ENCODE measurements at places on chromosomes 3 and 15.

- no peak for DNase-seq
Observed at GRCh38 chr15:70146771-70147170, 49.1 kb upstream of the TLE3 start.

- no peak for DNase-seq
Observed at GRCh38 chr3:195899701-195900435, 8.5 kb downstream of the TNK2 start.

DNA sequence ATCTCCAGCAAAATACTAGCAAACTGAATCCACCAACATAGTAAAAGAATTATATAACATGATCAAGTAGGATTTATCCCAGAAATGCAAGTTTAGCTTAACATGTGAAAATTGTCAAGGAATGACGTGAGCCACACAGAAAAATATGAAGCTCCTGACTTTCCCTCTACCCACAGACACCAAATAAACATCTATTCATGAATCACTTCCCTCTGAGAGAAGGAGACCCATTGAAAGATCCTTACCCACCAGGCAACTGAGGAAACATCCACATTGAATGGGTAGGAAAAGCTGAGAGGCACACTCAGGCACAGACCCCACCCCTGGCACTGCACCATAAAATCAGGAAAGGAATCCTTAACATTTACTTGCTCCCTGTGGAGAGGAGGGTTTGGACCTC is 102.2 kb upstream of the MANF start:
- no peak for DNase-seq

- DNase-seq: no peak
Observed at GRCh38 chr15:36936613-36937012, 163.7 kb downstream of the MEIS2 start.

- no peak for DNase-seq
Observed at GRCh38 chr3:34859746-34860145, 779.6 kb upstream of the ARPP21 start.

DNA sequence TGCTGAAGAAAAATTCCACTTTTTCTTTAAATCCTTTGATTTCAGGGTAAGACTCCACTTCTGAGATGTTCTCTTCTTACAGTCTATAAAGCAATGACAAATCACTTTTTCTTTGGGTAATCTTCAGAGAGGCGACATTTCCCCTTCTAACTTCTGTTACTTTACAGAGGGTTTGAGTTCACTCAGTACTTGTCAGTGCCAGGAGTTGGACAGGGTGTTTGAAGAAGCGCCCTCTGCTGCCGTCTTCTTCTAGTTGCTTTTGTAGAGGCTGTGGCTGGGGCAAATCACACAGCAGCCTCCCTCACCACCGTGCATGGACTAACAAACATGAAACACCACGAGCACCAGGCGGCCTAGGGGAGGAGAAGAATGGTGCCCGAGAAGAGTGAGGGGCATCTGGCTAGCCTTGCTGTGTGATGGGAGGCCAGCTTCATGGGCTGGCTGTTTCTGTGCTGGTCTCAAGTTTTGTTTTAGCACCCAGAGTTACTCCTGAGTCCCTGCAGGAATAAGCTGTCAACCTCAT is at the start of gene CD80:
Gene CD80, minus strand, starts transcription at position 174 of the 523 bp plus-strand sequence. CDS start 1,886 bp downstream, outside the sequence.
- peak; percentile 66 for DNase-seq

- DNase-seq: no peak
Observed at GRCh38 chr15:42070976-42071350, 23.4 kb downstream of the PLA2G4D start.

- DNase-seq: no peak
Observed at GRCh38 chr3:175518459-175518858, 659.3 kb downstream of the NAALADL2 start.

DNA sequence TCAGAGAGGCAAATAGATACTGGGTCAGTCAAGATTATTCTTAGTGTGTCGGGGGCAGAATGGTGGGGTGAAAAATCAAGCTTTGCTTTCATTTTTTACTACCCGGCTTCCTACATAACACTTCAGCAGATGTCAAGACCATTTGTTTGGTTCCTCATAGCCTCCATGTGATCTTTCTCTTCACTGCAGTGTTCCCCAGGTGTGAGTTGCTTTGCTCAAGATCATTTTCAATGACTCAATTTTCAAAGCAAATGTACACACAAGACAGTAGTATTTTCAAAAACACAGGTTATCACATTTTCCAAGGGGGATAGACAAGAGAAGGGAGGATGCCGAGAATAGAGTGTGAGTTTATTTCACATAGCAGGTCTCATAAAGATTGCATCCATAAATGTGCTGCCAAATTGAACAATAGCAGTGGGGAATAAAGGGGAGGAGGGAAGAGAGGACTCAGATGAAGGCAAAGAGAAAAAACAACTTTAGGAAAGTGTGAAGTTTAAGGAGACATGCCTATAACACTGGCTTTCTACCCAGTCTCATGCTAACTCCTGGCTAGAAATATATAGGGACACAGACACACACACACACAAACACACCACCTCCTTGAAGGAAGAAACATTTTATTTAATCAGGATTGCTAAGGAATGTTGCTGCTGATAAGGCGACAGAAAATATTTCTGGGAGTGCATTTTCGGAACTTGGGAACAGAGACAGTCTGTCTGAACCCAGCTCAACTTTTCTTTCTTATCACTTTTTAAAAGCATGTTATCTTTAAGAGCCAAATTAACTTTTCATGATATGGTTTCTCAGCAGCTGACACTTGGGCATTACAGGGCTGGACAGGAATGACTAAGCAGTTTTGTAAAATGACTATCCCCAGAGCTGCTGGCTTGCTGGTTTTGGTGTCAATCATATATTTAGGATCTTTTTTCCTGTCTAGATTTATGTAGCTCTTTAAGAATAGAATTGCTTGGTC is 402.4 kb downstream of the RBMS3 start:
- DNase-seq: no peak

GRCh38 chr15:75597667-75598341 is 18.7 kb upstream of the PTPN9 start:
- DNase-seq: peak; percentile 52

DNA sequence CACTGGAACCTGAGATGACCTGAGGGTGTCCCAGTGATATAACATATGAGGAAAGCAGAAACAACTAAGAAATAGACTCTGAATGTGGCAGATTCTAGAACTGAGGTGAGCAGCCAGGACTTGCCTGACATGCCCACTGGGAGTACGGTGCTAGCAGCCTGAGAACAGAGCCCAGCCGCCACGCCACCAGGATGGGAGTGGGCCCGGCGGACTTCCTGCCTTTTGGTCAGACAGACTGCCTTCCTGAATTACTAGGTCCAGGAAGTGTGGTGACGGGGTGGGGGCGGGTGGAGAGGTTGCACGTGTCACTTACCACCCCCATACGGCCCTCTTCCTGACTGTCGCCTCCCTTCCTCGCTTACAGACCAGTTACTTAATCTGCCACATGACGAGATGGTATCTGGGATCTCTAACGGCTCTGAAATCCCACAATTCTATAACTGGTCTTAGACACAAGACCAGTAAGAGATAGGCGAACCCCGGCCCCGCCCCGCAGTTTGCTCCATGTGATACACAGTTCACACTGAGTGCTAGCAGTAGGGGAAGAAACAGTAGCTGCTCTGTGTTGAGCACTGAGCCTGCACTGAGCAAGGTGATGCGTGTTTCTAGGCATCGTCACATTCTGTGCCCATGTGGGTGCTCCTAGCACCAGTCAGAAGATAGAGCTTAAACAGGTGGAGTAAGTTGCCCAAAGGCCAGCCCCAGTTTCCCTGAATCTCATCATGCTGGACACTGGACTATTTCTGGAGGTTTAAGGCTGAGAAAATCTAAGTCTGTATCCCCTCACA is 95.7 kb downstream of the CPN2 start:
- peak; percentile 29 for DNase-seq

- no peak for DNase-seq
Observed at GRCh38 chr3:5787861-5788488, 600.5 kb downstream of the EDEM1 start.

GRCh38 chr3:195872800-195873199 is 35.6 kb downstream of the TNK2 start:
- no peak for DNase-seq

DNA sequence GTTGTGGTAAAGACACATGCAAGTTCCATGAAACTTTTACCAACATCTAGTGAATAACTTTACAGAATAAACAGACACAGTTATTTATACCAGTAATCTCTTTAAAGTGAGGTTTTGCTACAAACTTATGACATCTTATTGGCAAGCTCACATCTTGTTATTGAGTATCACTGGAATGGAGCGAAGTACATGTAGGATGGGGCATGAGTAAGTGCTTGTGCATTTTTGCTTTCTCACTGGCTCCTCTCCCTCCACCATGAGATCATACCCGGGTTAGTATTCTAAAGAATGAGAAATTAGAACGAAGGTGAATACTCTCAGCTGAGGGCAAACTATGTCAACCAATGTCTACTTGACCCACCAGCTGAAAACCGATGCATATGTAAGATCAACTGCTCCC is 193.3 kb upstream of the ZNF717 start:
- no peak for DNase-seq

DNA sequence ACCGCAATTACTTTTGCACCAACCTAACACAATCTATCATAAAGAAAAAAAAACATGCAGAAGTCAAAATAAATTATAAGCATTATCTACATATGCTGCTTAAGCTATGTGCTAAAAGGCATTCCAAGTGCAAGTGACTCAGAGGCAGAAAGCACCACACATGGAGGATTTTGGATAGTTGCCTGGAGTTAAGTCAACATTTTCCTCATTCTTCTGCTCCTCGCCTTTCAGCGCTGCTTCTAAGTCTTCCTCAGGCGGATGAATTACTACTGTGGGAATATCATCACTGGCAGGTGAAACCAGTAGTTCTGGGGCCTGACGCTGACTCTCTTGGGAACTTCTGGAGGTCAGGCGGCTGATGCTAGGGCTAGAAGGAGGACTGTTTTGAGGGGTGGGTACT is 53.1 kb downstream of the SLC4A7 start:
- DNase-seq: no peak

- no peak for DNase-seq
Observed at GRCh38 chr15:88792342-88793282, 10.6 kb upstream of the ACAN start.

- peak; percentile 13 for DNase-seq
Observed at GRCh38 chr3:46095307-46095706, 68.0 kb upstream of the XCR1 start.

GRCh38 chr3:52237006-52237656 is 1.8 kb downstream of the TWF2 start:
- DNase-seq: no peak

- no peak for DNase-seq
Observed at GRCh38 chr3:128079823-128080222, 27.6 kb downstream of the SEC61A1 start.

DNA sequence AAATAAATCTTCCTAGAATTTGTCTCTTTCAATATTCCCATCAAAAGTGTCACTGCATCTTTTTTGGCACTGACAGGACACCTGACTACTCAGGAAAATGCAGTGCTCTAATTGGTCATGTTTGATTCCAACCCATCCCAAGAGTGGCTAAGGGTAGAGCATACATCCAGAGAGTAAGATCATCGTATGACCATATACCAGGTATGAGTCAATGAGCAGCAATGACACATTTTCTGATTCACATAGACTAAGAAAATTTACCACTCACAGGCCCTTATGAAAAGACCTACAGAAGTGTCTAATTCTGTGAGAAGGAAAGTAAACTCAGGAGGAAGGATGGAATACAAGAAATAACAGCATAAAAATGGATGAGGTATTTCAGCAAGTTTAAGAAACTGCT is 434.2 kb downstream of the ZIC1 start:
- no peak for DNase-seq

GRCh38 chr15:53108319-53108718 is 318.2 kb upstream of the ONECUT1 start:
- DNase-seq: no peak

GRCh38 chr3:24100696-24101402 is 155.8 kb downstream of the NR1D2 start:
- no peak for DNase-seq

DNA sequence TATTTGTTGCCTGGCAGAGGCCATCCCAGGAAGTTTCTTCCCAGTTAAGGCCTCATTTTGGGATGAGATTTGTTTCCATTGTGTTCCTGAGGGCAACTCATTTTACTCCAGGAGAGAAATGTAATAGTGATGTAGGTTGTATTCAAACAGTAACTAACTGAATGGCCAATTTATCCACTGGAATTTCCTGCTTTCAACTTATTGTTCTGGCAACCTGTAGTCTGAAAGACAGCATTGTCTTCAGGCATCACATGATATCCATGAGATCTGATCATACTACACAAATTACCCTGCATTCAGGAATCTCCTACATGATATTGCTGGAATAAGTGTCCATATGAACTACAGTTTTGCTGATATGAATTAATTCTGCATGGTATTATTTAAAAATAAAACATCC is 79.5 kb upstream of the FGF7 start:
- DNase-seq: no peak

GRCh38 chr3:40765884-40766283 is 241.1 kb downstream of the ZNF621 start:
- DNase-seq: no peak

GRCh38 chr3:154517404-154517803 is 87.4 kb upstream of the GPR149 start:
- no peak for DNase-seq

DNA sequence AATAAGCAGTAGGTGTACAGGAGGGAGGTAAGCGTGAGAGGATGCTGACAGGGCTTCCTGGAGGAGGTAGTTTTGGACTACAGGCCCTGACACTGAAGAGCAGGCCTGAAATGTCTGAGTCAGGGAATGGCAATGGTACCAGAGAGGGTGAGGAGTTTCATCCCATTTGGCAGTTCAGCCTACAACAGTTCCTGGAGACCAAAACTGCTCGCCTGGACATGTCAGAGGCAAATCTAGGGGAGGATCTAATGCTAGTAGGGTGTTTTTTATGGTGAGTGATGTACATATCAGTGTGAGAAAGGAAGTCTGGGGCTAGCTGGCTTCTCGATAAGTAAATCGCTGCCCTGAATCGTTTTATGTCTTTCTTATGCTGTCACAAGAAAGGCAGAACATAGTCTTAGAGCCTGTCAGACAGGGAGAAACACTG is 13.8 kb upstream of the TNFSF10 start:
- no peak for DNase-seq

- DNase-seq: no peak
Observed at GRCh38 chr15:78615151-78615589, 5.6 kb downstream of the CHRNA3 start.

- no peak for DNase-seq
Observed at GRCh38 chr3:98809557-98809956, 46.4 kb downstream of the ST3GAL6 start.

DNA sequence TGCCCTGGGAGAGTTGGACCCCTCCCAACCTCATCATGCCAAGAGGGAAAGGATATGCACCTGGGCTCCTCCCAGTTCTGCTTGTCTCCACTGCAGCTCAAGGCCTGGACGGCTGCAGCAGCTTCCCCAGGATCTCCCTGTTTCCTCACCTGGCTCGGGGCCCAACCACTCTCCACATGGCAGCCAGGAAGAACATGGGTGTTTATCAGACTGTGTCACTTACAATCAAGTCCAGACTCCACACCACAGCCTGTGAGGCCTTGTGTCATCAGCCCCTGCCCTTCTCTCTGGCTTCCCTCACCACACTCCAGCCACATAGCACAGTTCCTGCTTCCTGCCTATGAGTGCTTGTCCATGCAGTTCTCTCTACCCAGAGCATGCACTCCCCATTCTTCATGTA is 534.4 kb downstream of the EPHB1 start:
- DNase-seq: no peak
